ENCODE measurements at places on chromosomes 3 and 15.

DNA sequence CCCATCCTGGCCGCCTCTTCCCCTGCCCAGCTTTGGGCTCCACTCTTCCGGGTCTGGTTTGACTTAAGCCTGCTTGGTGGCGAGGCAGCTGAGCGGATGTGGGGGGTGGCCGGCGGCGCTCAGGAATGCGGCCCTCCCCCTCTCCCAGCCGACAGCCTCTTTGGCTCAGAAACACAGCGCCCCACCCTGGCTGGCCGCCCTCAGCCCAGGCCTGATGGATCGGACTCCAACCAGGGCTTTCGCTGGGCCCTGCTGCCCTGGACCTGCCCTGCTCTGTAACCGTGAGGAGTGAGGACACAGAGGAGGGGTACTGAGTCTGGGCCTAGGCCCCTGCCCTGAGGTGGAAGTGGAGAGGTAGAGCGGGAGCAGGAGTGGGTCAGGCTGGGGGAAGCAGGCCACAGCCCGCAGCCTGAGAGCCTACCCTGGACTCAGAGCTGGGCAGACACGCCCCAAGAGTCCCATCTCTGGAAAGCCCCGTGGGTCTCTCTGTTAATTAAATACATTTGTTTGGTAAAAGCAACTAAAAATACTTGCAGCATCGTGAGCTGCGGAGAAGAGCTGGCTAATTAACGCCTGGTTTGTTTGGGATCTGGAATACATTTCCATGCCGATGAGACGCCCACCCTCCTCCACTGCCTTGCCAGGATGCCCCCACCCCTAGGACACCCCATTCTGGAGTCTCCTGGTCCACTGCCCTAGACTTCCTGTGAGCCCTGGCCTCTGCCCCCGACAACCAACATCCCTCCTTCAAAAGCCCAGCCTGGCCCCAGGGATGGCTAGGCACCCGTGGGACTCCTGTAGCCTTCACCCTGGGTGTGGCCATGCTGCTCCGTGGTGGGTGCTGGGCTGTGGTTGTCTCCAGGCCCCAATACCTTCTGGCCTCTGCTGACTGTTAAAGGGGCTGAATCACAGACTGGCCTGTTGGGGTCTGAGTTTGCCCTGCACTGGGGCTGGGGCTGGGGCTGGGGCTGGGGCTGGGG is 19.6 kb downstream of the PLXNA1 start:
- no peak for DNase-seq

- DNase-seq: no peak
Measured at GRCh38 chr3:118636841-118637240, 397.8 kb downstream of the IGSF11 start.

DNA sequence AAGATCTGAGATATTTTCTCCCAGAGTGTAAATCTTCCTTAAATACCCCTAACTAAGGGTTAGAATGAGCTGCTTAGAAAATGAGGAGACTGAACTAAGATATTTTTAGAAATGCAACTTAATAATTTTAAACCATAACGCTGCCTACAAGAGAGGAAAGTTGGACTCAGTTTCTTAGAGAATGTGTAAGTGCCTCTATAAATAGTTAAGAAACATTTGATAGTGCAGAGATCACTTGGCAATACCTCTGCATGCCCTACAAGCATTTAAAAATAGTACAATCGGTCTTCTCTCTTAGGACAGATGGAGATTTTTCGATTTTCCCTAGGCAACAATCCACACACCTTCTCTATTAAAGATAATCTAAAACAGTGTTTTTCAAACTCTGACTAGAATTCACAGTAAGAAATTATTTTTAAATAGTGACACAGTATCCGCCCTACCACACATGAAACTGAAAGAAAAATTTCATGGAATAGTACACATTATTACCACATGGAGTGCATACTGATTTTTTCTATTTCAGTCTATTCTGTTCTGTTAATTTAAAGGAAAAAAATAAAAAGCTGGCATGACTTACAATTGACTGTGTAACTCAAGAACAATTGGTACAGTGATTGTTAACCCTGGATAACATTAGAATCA is 83.2 kb downstream of the GADL1 start:
- no peak for DNase-seq

DNA sequence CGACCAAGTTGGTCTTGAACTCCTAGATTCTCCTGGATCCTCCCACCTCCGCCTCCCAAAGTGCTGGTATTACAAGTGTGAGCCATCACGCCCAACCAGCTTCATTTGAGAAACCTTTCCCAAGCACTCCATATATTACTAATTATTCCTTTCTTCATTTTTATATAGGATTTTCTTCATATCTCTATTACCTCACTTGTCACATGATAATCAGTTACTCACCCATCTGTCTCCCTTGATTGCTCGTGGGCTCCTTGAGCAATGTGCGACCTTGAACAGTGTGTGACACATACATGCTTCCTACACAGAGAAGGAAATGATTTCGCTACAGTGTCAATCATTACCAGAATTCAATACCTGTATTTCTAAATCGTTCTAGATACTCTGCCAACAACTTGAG is 110.7 kb upstream of the C2CD4B start:
- DNase-seq: no peak

GRCh38 chr3:5699811-5700210 is 512.3 kb downstream of the EDEM1 start:
- no peak for DNase-seq

DNA sequence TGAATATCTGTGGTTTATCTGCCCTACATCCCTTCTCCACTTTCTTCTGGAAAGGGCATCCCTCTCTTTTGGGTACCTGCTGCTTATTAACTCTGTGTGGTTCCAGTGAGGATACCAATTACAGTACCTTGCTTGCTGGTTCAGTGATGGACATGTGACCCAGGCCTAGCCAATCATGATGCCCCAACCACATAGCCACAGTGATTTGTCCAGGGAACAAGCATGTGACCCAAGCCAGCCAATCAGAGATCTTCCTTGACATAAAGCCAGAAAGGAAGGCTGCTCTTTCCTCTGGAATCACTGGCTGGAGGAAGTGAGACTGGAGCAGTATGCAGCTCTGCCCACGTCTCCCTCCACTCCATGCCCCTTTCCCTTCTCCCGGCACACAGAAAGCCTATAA is 10.9 kb upstream of the TMEM158 start:
- no peak for DNase-seq

GRCh38 chr3:32106929-32107362 is 526 bp downstream of the GPD1L start:
- DNase-seq: no peak
